GM23248 (cell line): ENCODE measurements at places on chromosomes 1 and 21. TPM values are rescaled to one million over a fixed set of nuclear protein-coding genes. Genes with fewer than 3 reads are reported as not detected.

The VCAM1 gene
- 1.4 and 3.8 TPM in 2 replicates for total RNA-seq

The ATP1A4 gene
- not detected in 2 replicates for total RNA-seq

The AGMAT gene
- 2.2 and 3.9 TPM in 2 replicates for total RNA-seq

The CDK18 gene
- total RNA-seq = not detected in 2 replicates

The PLA2G2F gene
- not detected in 2 replicates for total RNA-seq

The NR5A2 gene
- total RNA-seq = 0.13 and 0.65 TPM in 2 replicates

The OR10J5 gene
- not detected in 2 replicates for total RNA-seq

The TMEM51 gene
- total RNA-seq = 0.38 and 0.54 TPM in 2 replicates

- no peak for DNase-seq
- no peaks in the 10 kb centered on the region for H3K36me3 ChIP-seq
- no peak overlapping the region for H3K27ac ChIP-seq
- H3K4me3 ChIP-seq = no peak overlapping the region
- H3K4me1 ChIP-seq = no peaks in the 10 kb centered on the region
- peaks cover 10% of the 10 kb centered on the region; the same call in 1 of the 2 replicates for H3K27me3 ChIP-seq
These were observed 89.5 kb downstream of the KCNN3 start for GRCh38 chr1:154780541-154780940.

DNA sequence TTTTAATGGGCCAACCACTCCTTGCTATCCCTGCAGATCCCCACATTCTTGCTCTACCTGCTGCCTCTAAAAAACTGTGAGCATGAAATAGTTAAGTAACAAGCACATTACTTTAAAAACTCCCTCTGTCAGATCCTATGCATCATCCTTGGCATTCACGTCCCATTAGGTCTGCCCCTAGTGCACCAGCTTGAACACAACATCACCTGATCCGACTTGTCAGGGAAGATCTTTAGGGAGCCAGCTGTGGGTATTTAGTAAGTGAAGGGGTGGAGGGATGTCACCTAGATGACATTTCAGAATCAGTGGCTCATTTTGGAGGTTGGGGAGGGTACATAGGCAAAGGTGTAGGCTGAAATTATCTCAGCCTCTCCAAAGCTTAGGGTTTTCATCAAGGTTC, 33.5 kb downstream of the RXRG start:
- H3K36me3 ChIP-seq = no peaks in the 10 kb centered on the region
- H3K27ac ChIP-seq = no peak overlapping the region
- DNase-seq = no peak
- peaks cover 32% of the 10 kb centered on the region for H3K27me3 ChIP-seq
- no peaks in the 10 kb centered on the region for H3K4me1 ChIP-seq

DNA sequence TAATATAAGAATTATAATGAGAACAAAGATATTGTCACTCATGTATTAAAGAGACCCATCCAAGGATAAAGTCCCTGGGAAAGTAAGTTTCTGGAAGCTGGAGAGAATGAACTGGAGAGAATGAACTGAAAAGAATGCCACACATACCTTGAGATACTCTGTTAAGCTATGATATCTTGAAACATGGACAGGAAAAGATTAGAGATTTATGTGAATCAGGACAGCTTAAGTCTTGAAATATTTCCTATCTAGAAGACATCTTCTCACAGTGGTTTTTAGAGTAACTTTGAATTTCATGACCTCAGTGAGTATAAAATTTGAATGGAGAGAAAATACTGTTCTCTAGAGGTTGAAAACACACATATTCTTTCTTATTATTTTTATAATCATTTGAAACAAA, 201.3 kb upstream of the HMCN1 start:
- no peaks in the 10 kb centered on the region for H3K4me1 ChIP-seq
- H3K27ac ChIP-seq = no peak overlapping the region
- no peaks in the 10 kb centered on the region for H3K27me3 ChIP-seq
- H3K36me3 ChIP-seq = no peaks in the 10 kb centered on the region
- H3K4me3 ChIP-seq = no peak overlapping the region

GRCh38 chr1:209556162-209556690, 27.3 kb upstream of the CAMK1G start:
- H3K4me3 ChIP-seq = no peak overlapping the region
- no peak overlapping the region for H3K27ac ChIP-seq
- H3K36me3 ChIP-seq = no peaks in the 10 kb centered on the region
- no peaks in the 10 kb centered on the region for H3K27me3 ChIP-seq

- no peak for DNase-seq
- peaks cover 9% of the 10 kb centered on the region; the same call in 1 of the 2 replicates for H3K36me3 ChIP-seq
- no peaks in the 10 kb centered on the region for H3K27me3 ChIP-seq
- H3K4me3 ChIP-seq = no peak overlapping the region
- H3K27ac ChIP-seq = peak overlapping the region; percentile 94
- peaks cover 95% of the 10 kb centered on the region for H3K4me1 ChIP-seq
These were observed 61.6 kb upstream of the IPO9 start for GRCh38 chr1:201767339-201767738.

GRCh38 chr21:44750675-44751025, 39.3 kb upstream of the TSPEAR start:
- H3K4me3 ChIP-seq = no peak overlapping the region
- H3K27ac ChIP-seq = no peak overlapping the region
- peaks cover 24% of the 10 kb centered on the region; the same call in 1 of the 2 replicates for H3K27me3 ChIP-seq
- no peaks in the 10 kb centered on the region for H3K36me3 ChIP-seq

DNA sequence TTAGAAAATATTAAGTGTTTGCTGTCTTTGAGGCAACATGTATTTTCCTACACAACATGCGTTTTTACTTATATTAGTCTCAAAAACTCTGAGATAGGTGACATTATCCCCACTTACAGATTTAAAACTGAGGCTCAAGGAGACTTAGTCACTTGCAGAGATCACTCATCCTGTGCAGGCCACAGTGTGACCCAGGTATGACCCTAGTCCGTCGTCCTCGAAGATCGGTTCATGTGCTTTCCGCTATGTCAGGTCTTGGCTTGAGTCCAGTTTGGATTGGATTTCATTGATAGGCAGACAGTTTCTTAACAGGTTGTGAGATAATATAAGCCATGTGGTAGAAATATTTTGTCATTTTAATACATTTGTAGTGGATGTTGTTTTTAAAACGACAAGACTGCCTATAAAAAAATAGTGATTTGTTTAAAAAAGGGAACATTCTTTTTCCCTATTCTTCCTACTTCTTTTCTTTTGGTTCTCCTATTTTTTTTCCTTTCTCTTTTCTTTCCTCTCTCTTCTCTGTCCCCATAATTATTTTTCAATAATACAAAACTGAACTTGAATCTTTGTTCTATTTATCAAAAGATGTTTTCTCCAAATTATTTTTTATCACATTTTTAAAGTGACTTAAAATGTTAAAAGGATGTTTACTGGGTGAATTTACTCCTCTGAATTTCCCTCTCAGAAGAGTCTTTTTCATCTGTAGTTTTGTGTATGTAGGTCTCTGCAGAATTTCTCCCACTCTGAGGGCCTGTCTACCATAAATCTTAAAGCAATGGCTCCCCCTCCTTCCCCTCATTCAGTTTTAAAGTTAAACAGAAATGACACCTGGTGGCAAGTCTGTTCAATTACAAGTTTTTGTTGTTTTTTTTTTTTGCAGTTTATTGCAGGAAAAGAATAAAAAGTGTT, 81.8 kb downstream of the PHTF1 start:
- no peaks in the 10 kb centered on the region for H3K27me3 ChIP-seq
- no peak overlapping the region for H3K27ac ChIP-seq
- H3K36me3 ChIP-seq = no peaks in the 10 kb centered on the region
- DNase-seq = peak; percentile 67

DNA sequence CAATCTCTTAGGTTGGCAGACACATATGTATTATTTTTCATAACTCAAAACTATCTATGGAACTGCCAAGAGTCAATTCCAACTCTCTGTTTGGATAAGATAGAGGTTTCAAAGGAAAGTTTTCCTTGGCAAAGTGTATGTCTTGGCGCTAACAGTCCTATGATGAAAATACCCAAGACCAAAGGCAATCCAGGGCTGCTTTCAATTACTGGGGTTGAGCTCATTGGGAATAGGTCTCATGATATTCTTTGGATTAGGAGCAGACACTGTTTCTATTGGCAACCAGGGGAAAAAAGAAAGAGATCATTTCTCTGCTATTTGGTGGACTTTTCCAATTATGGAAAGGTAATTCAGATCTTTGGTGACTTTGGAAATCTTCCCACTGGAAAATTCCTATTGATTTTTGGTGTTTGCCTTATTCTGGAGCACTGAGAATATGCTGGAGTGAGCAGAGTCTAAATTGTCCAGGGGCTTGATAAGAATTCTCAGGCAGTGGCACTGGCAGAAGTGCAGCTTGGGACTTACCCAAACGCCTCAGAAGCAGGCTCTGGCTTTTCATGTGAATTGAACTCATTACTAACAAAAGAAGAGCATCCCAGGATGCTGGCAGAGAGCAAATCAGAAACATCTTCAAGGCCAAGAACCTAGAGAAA, 20.4 kb upstream of the PLXNA2 start:
- H3K27me3 ChIP-seq = peaks cover 87% of the 10 kb centered on the region
- no peaks in the 10 kb centered on the region for H3K4me1 ChIP-seq
- H3K36me3 ChIP-seq = no peaks in the 10 kb centered on the region
- no peak overlapping the region for H3K27ac ChIP-seq
- no peak overlapping the region for H3K4me3 ChIP-seq
- no peak for DNase-seq

- H3K27ac ChIP-seq = no peak overlapping the region
- DNase-seq = peak; percentile 60
- peaks cover 4% of the 10 kb centered on the region for H3K27me3 ChIP-seq
- no peaks in the 10 kb centered on the region for H3K36me3 ChIP-seq
- H3K4me3 ChIP-seq = no peak overlapping the region
These were observed 800 bp upstream of the MMP23B start for GRCh38 chr1:1630965-1631781.

- H3K36me3 ChIP-seq = peaks cover 31% of the 10 kb centered on the region
- H3K4me3 ChIP-seq = no peak overlapping the region
- H3K27me3 ChIP-seq = no peaks in the 10 kb centered on the region
- peaks cover 12% of the 10 kb centered on the region for H3K4me1 ChIP-seq
These were observed 2.1 kb downstream of the SCCPDH start for GRCh38 chr1:246726255-246726679.

- no peak overlapping the region for H3K4me3 ChIP-seq
- no peak for DNase-seq
- H3K27ac ChIP-seq = no peak overlapping the region
- no peaks in the 10 kb centered on the region for H3K27me3 ChIP-seq
- H3K36me3 ChIP-seq = no peaks in the 10 kb centered on the region
These were observed 36.2 kb downstream of the HIVEP3 start for GRCh38 chr1:41882486-41882885.

- peak; percentile 18 for DNase-seq
- H3K27ac ChIP-seq = 0 out of 2 replicates have a peak overlapping the region, but pooled peaks have one; percentile 83
- peaks cover 14% of the 10 kb centered on the region for H3K4me1 ChIP-seq
- peaks cover 6% of the 10 kb centered on the region; the same call in 1 of the 2 replicates for H3K36me3 ChIP-seq
- H3K27me3 ChIP-seq = no peaks in the 10 kb centered on the region
These were observed 1.5 kb downstream of the EPRS1 start for GRCh38 chr1:220044678-220045355.

DNA sequence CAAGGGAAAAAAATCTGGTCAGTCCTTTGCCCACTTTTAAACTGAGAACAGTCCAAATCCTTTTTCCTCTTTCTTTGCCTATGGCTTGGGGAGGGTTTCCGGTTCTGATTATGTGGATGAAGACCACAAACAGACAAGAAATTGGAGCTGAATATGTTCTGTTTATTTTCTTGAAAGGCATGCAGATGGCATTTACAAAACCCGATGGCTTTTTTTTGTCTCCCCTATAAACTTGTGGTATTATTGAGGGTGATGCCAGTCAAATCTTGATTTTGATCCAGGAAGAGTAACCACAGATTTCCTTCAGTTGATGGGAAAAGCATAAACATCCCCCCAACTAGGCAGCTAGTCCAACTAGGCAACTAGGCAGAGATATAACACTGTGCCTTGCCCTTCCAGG, 38.9 kb downstream of the PLPP3 start:
- no peak for DNase-seq
- H3K36me3 ChIP-seq = peaks cover 22% of the 10 kb centered on the region; the same call in 1 of the 2 replicates
- no peak overlapping the region for H3K27ac ChIP-seq
- H3K4me1 ChIP-seq = no peaks in the 10 kb centered on the region

- H3K36me3 ChIP-seq = no peaks in the 10 kb centered on the region
- peak within 1 kb of the TSS; percentile 83 for H3K4me3 ChIP-seq
- peaks cover 16% of the 10 kb centered on the region for H3K4me1 ChIP-seq
- H3K27me3 ChIP-seq = no peaks in the 10 kb centered on the region
These were observed at the start of gene ADGRL2 for GRCh38 chr1:81800695-81801650. Gene ADGRL2 (plus strand): TSS chr1:81800934. CDS start chr1:81836985, 36,051 bp downstream.

GRCh38 chr1:172724765-172725613, 66.1 kb downstream of the FASLG start:
- H3K36me3 ChIP-seq = no peaks in the 10 kb centered on the region
- no peak overlapping the region for H3K27ac ChIP-seq
- no peaks in the 10 kb centered on the region for H3K27me3 ChIP-seq
- no peak overlapping the region for H3K4me3 ChIP-seq
